Osteoblast (primary cell): ENCODE measurements at places on chromosomes 2 and 18. TPM values are rescaled to one million over a fixed set of nuclear protein-coding genes. Genes with fewer than 3 reads are reported as not detected.
A peak's percentile ranks its signal among the peaks of the same experiment; 100 is the strongest.

DNA sequence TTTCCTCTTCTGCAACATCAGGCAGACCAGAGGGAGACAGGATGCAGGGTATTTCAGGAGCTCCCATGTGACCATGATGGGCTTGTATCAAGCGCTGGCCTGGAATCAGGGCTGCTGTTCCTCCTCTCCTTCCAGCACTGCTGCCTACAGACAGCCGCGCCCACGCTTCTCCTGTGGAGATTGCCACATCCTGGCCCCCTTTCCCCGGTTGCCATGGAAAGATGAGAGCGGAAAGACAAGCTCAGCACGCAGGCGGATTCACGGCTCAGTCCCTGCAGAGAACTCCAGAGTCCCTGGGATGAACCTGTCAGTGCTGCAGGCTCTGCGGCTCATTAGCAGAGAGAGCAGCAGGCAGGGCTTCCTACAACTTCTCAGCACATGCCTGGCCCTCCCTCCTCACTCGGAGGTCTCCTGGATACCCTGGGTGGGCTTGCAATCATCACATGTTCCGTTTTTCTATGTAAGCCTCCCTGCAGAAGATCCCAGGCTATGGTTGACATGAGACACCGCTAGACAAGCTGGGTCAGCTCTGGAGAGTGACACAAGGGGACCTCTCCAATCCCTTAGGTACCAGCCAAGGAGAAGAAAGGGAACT lies 497.8 kb upstream of the MYT1L start:
- no peak overlapping the region for H3K27ac ChIP-seq
- H3K36me3 ChIP-seq, result no peaks in the 10 kb centered on the region
- no peak overlapping the region for H3K4me3 ChIP-seq
- H3K4me1 ChIP-seq, result no peaks in the 10 kb centered on the region

GRCh38 chr18:77469131-77469530 lies 219.5 kb downstream of the GALR1 start:
- no peaks in the 10 kb centered on the region for H3K27me3 ChIP-seq
- no peaks in the 10 kb centered on the region for H3K4me1 ChIP-seq
- no peak overlapping the region for H3K27ac ChIP-seq
- H3K36me3 ChIP-seq, result no peaks in the 10 kb centered on the region

DNA sequence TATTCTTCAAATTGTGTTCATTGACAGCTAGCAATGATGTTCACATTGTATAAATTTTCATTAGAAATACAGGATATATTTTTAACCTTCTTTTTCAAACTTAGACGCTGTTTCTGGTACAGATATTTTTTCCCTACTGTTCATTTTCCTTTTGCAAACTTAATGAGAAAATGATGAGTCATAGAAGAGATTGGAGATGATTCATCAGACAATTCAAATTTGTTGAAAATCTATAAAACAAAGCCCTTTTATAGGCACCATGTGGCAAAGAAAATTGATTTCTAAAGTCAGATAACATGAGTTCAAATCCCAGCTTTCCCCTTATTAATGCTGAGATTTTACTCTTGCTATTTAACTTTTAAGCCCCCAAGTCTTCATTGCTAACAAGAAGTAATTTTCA lies 728.8 kb upstream of the DDX18 start:
- H3K27ac ChIP-seq, result no peak overlapping the region
- no peaks in the 10 kb centered on the region for H3K27me3 ChIP-seq
- no peak for DNase-seq
- no peak overlapping the region for H3K4me3 ChIP-seq

Gene ACSL3
- total RNA-seq, result 166 and 170 TPM in 2 replicates

DNA sequence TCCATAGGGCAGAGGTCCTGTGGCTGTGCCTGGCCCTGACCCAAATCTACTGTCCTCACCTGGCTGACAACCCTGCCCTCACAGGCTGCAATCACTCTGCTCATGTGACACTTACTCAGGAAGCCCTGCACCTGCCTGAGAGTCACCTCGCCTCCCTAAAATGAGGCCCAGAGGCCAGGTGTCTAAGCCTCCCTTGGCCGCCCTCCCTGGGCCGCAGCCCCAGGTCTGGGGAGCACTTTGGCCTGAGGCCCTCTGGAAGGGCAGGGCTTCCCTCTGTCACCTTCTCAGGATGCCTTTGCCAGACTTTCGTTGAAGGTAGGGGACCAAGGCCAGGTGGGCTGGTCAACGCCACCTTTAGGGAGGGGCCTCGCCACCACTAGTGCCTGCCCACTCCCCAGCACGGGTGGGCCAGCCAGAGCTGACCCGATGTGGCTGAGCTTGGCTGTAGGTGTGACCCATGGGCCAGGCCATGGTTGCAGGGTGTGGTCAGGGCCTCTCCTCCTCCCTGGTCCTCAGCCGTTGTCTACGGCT lies 6.1 kb upstream of the GPC1 start:
- H3K27ac ChIP-seq, result no peak overlapping the region
- no peaks in the 10 kb centered on the region for H3K36me3 ChIP-seq
- H3K4me1 ChIP-seq, result peaks cover 9% of the 10 kb centered on the region
- no peak overlapping the region for H3K4me3 ChIP-seq

- H3K4me1 ChIP-seq, result no peaks in the 10 kb centered on the region
- peaks cover 3% of the 10 kb centered on the region for H3K27me3 ChIP-seq
- H3K4me3 ChIP-seq, result no peak overlapping the region
These were observed 132.9 kb upstream of the PKDCC start for GRCh38 chr2:41914936-41915335.

- no peaks in the 10 kb centered on the region for H3K4me1 ChIP-seq
- no peaks in the 10 kb centered on the region for H3K27me3 ChIP-seq
- DNase-seq, result no peak
These were observed 64.7 kb downstream of the SKA1 start for GRCh38 chr18:50439460-50440015.

DNA sequence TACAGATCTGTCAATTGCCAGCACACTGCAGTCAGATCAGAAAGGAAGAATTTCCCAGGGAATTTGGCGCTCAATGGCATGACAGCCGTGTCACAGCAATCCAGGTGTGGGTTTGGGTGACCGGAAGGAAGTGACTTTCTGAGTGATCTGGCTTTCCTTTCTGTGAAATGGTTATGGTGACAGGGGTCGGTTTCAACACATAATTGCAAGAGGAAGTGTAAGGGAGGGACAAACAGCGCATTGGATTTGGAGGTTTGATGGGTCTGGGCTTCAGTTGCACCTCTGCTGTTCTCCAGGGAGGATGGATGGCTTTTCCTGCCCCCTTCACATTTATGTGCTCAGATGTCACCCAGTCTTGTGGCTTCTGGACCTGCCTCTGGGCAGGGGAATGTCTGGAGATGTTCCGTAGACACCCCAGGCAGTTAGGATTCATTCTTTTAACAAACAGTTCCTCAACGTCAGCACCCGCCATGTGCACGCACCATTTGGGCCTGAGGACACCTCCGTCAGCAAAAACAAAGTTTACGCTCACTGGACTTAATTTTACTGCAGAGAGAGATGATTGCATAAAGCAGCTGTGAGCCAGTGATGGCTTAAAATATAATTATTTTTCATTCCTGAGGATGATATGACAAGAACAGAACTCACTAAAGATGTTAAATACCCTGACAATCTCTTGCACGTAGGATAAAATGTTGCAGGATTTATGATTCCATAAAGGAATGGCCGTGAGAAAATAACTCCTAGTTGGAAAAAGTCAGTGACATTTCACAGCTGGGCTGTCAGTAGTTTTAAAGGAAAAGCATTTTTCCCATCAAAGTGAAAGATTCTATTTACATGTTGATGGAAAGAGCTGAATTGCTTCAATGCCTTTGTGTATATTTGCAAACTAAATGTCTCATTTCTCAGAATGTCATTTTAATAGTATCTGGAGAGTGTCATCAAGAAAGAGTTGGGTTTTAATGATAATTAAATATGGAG lies 36.9 kb downstream of the MBP start:
- peaks cover 2% of the 10 kb centered on the region for H3K27me3 ChIP-seq
- no peaks in the 10 kb centered on the region for H3K36me3 ChIP-seq
- H3K4me1 ChIP-seq, result peaks cover 9% of the 10 kb centered on the region

Gene KATNAL2
- 4.3 and 5.0 TPM in 2 replicates for total RNA-seq

Gene LINC00305
- total RNA-seq, result not detected in 2 replicates

Gene TMEM182
- 1.4 and 2.7 TPM in 2 replicates for total RNA-seq

Gene AQP12A
- not detected in 2 replicates for total RNA-seq

Gene PREPL
- 41.3 and 44.9 TPM in 2 replicates for total RNA-seq

Gene CAPN14
- under 0.01 TPM in 2 replicates for total RNA-seq

Gene LIMS3
- 3.2 and 7.2 TPM in 2 replicates for total RNA-seq

- H3K36me3 ChIP-seq, result no peaks in the 10 kb centered on the region
- peak overlapping the region; percentile 23 for H3K27ac ChIP-seq
- H3K4me3 ChIP-seq, result no peak overlapping the region
- peaks cover 37% of the 10 kb centered on the region for H3K4me1 ChIP-seq
- DNase-seq, result no peak
- H3K27me3 ChIP-seq, result no peaks in the 10 kb centered on the region
These were observed 130.3 kb upstream of the CTAGE1 start for GRCh38 chr18:22547807-22548561.

Gene GNAL
- 0.59 and 0.72 TPM in 2 replicates for total RNA-seq

DNA sequence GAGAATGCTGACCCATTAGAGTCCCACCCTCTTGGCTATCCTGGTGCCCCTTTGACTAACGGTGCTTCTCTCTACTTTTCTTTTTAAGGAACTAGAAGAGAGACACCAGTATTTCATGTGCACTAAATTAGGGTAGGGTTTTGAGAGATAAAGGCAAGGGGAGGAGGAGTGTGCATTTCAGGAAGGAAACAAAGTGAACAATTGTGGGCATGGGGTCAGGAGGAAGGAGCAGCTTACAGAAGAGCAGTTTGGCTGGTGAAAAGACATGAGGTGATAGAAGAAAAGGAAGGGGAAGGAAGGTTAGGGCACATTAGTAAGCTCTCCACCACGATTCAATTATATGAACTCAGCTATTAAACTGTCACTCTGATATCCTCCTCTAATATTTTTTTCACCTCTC lies 105.8 kb upstream of the CTAGE1 start:
- H3K27ac ChIP-seq, result no peak overlapping the region
- H3K36me3 ChIP-seq, result no peaks in the 10 kb centered on the region
- no peaks in the 10 kb centered on the region for H3K4me1 ChIP-seq
- no peak for DNase-seq
- no peaks in the 10 kb centered on the region for H3K27me3 ChIP-seq

DNA sequence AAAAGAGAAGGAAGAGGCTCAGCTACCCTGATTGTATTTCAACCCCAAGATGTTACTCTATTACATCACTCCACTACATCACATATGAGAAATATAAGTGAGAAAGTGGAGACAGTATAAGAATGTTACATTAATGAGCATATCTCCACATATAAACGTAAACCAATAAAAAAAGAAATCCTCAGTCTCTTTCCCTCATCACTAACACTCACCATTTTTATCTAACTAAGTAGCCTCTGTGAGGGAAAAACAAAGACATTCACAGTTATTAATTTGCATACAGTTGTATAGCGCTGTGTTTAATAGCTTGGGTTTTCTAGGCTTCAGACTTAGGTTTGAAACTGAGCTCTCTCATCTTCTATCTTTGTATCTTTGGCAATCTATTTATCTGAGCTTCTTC lies 489.1 kb upstream of the LRRTM4 start:
- H3K36me3 ChIP-seq, result no peaks in the 10 kb centered on the region
- no peak for DNase-seq
- no peaks in the 10 kb centered on the region for H3K27me3 ChIP-seq
- no peak overlapping the region for H3K27ac ChIP-seq
- no peak overlapping the region for H3K4me3 ChIP-seq

Gene TRMT61B
- 9.4 and 18.9 TPM in 2 replicates for total RNA-seq

GRCh38 chr2:100592226-100592625 lies 29.4 kb downstream of the PDCL3 start:
- no peaks in the 10 kb centered on the region for H3K36me3 ChIP-seq
- H3K4me3 ChIP-seq, result no peak overlapping the region
- no peaks in the 10 kb centered on the region for H3K4me1 ChIP-seq
- H3K27me3 ChIP-seq, result peaks cover 4% of the 10 kb centered on the region
- no peak for DNase-seq
- no peak overlapping the region for H3K27ac ChIP-seq

GRCh38 chr2:127985026-127985734 lies 42.7 kb downstream of the SAP130 start:
- no peaks in the 10 kb centered on the region for H3K27me3 ChIP-seq
- H3K27ac ChIP-seq, result no peak overlapping the region
- peaks cover 74% of the 10 kb centered on the region for H3K36me3 ChIP-seq
- H3K4me3 ChIP-seq, result no peak overlapping the region
- no peaks in the 10 kb centered on the region for H3K4me1 ChIP-seq

DNA sequence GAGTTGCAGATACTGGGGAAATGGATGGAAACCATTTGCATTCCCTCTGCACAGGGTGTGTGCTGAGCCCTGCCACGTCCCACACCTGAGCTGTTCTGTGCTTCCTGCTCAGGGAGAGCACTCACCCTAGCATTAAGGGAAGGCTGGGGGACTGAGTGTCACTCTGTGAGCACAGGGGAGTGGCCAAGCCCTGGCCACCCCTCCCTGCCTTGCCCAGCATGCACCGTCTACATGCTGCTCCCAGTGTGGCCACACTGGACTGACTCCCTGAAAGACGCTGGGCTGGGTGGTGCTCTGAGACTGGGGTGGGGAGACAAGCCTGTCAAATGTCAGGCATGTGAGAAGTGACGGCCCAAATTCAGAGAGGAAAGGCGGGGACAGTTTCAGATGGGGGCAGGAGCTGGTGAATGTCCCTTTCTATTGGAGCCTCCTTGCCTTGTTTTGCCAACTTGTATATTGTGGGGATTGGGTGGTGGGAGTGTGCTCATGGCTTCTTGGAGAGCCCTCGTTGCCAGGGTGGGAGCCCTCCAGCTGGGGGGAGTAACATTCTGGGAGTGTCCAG lies 298.4 kb upstream of the HS6ST1 start:
- DNase-seq, result peak; percentile 50
- H3K4me1 ChIP-seq, result no peaks in the 10 kb centered on the region
- no peak overlapping the region for H3K4me3 ChIP-seq
- no peaks in the 10 kb centered on the region for H3K36me3 ChIP-seq
- H3K27ac ChIP-seq, result no peak overlapping the region

GRCh38 chr2:176585791-176586190 lies 316.5 kb downstream of the MTX2 start:
- no peaks in the 10 kb centered on the region for H3K36me3 ChIP-seq
- no peak for DNase-seq
- H3K27ac ChIP-seq, result no peak overlapping the region

GRCh38 chr2:231306791-231307393 lies 88.6 kb upstream of the B3GNT7 start:
- no peaks in the 10 kb centered on the region for H3K36me3 ChIP-seq
- H3K27ac ChIP-seq, result no peak overlapping the region
- no peaks in the 10 kb centered on the region for H3K27me3 ChIP-seq
- H3K4me1 ChIP-seq, result no peaks in the 10 kb centered on the region
- no peak for DNase-seq

DNA sequence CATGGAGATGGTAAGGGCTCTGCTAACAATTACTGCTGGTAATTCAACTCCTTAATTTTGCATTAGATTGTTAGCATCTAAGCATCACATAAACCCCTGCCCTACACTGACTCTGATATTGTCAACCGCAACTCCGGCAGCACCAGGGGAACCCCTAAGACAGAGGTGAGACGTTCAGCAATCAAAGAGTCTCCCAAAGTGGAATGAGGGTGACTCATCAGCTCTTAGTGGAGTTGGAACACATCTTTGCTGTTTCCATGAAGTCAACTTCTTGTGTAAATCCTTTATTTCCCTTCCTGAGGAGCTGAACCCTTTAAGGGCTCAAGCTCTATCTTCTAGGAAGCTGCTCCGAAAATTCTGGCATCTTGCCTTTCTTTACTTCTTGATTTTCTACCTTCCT lies 52.1 kb downstream of the ABCG8 start:
- no peak overlapping the region for H3K4me3 ChIP-seq
- no peak for DNase-seq
- H3K4me1 ChIP-seq, result no peaks in the 10 kb centered on the region
- peaks cover 53% of the 10 kb centered on the region for H3K36me3 ChIP-seq
